ENCODE measurements at places on chromosomes 12 and 14. TPM values are rescaled to one million over a fixed set of nuclear protein-coding genes. Genes with fewer than 3 reads are reported as not detected.

SERPINA10 gene
- not detected for total RNA-seq

CACNA2D4 gene
- total RNA-seq: 7.2 TPM

GSC gene
- total RNA-seq: not detected

- no peak overlapping the region for H3K4me3 ChIP-seq
- H3K27ac ChIP-seq: no peak overlapping the region
- no peak for DNase-seq
- peaks cover 5% of the 10 kb centered on the region for H3K27me3 ChIP-seq
- H3K36me3 ChIP-seq: peaks cover 3% of the 10 kb centered on the region
- H3K4me1 ChIP-seq: peaks cover 12% of the 10 kb centered on the region
These were observed 36.1 kb upstream of the C12orf76 start for GRCh38 chr12:110084314-110085015.

DNA sequence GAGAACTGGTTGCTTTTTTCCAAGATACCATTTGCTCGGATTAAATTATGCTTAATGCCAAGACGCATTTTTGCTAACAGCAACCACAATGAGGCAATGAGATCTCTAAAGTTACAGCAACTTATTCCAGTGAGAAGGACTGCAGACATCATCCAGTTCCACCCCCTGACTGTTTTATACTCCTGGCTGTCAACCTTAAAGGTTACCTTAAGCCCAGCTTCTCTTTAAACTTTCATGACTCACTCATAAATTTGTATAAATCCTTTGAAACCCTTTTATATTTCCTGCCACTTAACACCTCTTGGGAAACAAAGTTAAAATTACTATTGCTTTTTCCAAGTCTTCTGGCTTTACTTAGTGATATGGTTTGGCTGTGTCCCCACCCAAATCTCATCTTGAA, 80.2 kb downstream of the TMTC1 start:
- H3K36me3 ChIP-seq: no peaks in the 10 kb centered on the region
- DNase-seq: no peak
- no peaks in the 10 kb centered on the region for H3K4me1 ChIP-seq

- no peak for DNase-seq
- no peak overlapping the region for H3K4me3 ChIP-seq
- no peaks in the 10 kb centered on the region for H3K27me3 ChIP-seq
- no peak overlapping the region for H3K27ac ChIP-seq
- peaks cover 11% of the 10 kb centered on the region for H3K4me1 ChIP-seq
- peaks cover 17% of the 10 kb centered on the region for H3K36me3 ChIP-seq
These were observed 14.7 kb downstream of the ZNF641 start for GRCh38 chr12:48336061-48336460.

GRCh38 chr12:74847169-74847568, 309.5 kb downstream of the ATXN7L3B start:
- no peak for DNase-seq
- no peaks in the 10 kb centered on the region for H3K4me1 ChIP-seq
- H3K27ac ChIP-seq: no peak overlapping the region
- H3K27me3 ChIP-seq: no peaks in the 10 kb centered on the region
- no peaks in the 10 kb centered on the region for H3K36me3 ChIP-seq
- H3K4me3 ChIP-seq: no peak overlapping the region

SLC8A3 gene
- 0.57 TPM for total RNA-seq

DNA sequence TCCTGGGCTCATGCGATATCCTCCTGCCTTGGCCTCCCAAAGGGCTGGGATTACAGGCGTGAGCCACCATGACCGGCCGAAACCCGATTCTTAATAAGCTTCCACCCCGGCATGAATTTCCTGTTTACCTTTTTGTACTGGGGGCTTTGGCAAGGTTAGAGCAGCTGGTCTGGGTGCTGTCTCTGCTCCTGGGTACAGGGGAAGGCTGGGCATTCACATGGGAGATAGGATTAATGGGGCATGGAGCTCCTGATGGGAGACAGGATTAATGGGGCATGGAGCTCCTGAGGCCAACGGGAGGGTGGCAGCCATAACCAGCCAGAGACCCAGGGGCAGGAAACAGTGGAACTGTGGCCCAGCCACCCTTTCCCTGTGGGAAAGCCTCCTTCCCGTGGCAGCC, 69.5 kb upstream of the DICER1 start:
- H3K36me3 ChIP-seq: no peaks in the 10 kb centered on the region
- no peak overlapping the region for H3K4me3 ChIP-seq
- no peak overlapping the region for H3K27ac ChIP-seq
- no peaks in the 10 kb centered on the region for H3K4me1 ChIP-seq
- H3K27me3 ChIP-seq: no peaks in the 10 kb centered on the region

GRCh38 chr12:1920436-1920835, 2.0 kb upstream of the CACNA2D4 start:
- no peak overlapping the region for H3K4me3 ChIP-seq
- H3K27ac ChIP-seq: no peak overlapping the region
- no peaks in the 10 kb centered on the region for H3K36me3 ChIP-seq
- DNase-seq: no peak

DNA sequence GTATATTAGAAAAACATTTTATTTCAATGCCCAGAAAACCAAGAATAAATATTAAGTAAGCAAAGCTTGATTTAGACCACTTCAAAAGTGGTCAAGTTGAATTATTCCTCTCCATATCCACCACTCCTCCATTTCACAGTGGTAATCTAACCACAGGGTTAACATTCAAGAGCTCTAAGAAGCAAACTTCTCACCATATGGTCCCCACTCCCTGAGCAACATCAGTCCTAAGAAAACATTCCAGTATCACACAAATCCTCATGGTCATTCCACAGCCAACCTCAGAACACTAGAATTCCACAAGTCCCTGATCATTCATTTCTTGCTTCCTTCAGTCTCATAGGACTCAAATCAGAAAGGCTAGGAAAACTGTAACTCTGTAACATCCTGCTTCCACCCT, 47.9 kb downstream of the ST8SIA1 start:
- peaks cover 24% of the 10 kb centered on the region for H3K4me1 ChIP-seq
- no peaks in the 10 kb centered on the region for H3K36me3 ChIP-seq
- H3K27me3 ChIP-seq: no peaks in the 10 kb centered on the region
- peak overlapping the region; percentile 6 for H3K27ac ChIP-seq
- H3K4me3 ChIP-seq: no peak overlapping the region

- H3K36me3 ChIP-seq: peaks cover 22% of the 10 kb centered on the region
- no peak overlapping the region for H3K27ac ChIP-seq
- no peak overlapping the region for H3K4me3 ChIP-seq
These were observed 202.6 kb downstream of the ANO6 start for GRCh38 chr12:45418520-45418919.

GRCh38 chr12:83468988-83469908, 782.5 kb downstream of the TMTC2 start:
- H3K27ac ChIP-seq: no peak overlapping the region
- DNase-seq: no peak
- H3K4me3 ChIP-seq: no peak overlapping the region
- H3K36me3 ChIP-seq: no peaks in the 10 kb centered on the region
- no peaks in the 10 kb centered on the region for H3K27me3 ChIP-seq

- H3K4me1 ChIP-seq: no peaks in the 10 kb centered on the region
- H3K36me3 ChIP-seq: no peaks in the 10 kb centered on the region
- no peak for DNase-seq
- H3K4me3 ChIP-seq: no peak overlapping the region
- H3K27me3 ChIP-seq: peaks cover 10% of the 10 kb centered on the region
These were observed 302.5 kb upstream of the FKBP4 start for GRCh38 chr12:2492236-2492635.

- no peaks in the 10 kb centered on the region for H3K27me3 ChIP-seq
- no peak overlapping the region for H3K27ac ChIP-seq
- no peaks in the 10 kb centered on the region for H3K36me3 ChIP-seq
- DNase-seq: no peak
These were observed 667.2 kb downstream of the GALC start for GRCh38 chr14:87325741-87326140.

- peaks cover 64% of the 10 kb centered on the region for H3K36me3 ChIP-seq
- no peak for DNase-seq
- no peak overlapping the region for H3K27ac ChIP-seq
- H3K27me3 ChIP-seq: no peaks in the 10 kb centered on the region
- H3K4me3 ChIP-seq: no peak overlapping the region
These were observed 27.1 kb downstream of the POLE start for GRCh38 chr12:132660052-132660451.

GRCh38 chr14:61551384-61551783, 143.9 kb upstream of the HIF1A start:
- H3K27me3 ChIP-seq: no peaks in the 10 kb centered on the region
- peak overlapping the region; percentile 96 for H3K27ac ChIP-seq
- peaks cover 58% of the 10 kb centered on the region for H3K4me1 ChIP-seq
- no peak for DNase-seq
- no peak overlapping the region for H3K4me3 ChIP-seq

- H3K27ac ChIP-seq: no peak overlapping the region
- H3K4me3 ChIP-seq: no peak overlapping the region
- no peaks in the 10 kb centered on the region for H3K27me3 ChIP-seq
- H3K4me1 ChIP-seq: no peaks in the 10 kb centered on the region
- DNase-seq: no peak
These were observed 1472.8 kb downstream of the AACS start for GRCh38 chr12:126537961-126538530.

GRCh38 chr12:57142121-57142520, 5.3 kb downstream of the LRP1-AS start:
- no peaks in the 10 kb centered on the region for H3K4me1 ChIP-seq
- DNase-seq: no peak
- no peaks in the 10 kb centered on the region for H3K27me3 ChIP-seq
- H3K27ac ChIP-seq: no peak overlapping the region

- no peaks in the 10 kb centered on the region for H3K4me1 ChIP-seq
- H3K27me3 ChIP-seq: peaks cover 3% of the 10 kb centered on the region
- no peak overlapping the region for H3K27ac ChIP-seq
- no peaks in the 10 kb centered on the region for H3K36me3 ChIP-seq
- no peak overlapping the region for H3K4me3 ChIP-seq
These were observed 152.7 kb downstream of the NTF3 start for GRCh38 chr12:5584412-5585175.

DNA sequence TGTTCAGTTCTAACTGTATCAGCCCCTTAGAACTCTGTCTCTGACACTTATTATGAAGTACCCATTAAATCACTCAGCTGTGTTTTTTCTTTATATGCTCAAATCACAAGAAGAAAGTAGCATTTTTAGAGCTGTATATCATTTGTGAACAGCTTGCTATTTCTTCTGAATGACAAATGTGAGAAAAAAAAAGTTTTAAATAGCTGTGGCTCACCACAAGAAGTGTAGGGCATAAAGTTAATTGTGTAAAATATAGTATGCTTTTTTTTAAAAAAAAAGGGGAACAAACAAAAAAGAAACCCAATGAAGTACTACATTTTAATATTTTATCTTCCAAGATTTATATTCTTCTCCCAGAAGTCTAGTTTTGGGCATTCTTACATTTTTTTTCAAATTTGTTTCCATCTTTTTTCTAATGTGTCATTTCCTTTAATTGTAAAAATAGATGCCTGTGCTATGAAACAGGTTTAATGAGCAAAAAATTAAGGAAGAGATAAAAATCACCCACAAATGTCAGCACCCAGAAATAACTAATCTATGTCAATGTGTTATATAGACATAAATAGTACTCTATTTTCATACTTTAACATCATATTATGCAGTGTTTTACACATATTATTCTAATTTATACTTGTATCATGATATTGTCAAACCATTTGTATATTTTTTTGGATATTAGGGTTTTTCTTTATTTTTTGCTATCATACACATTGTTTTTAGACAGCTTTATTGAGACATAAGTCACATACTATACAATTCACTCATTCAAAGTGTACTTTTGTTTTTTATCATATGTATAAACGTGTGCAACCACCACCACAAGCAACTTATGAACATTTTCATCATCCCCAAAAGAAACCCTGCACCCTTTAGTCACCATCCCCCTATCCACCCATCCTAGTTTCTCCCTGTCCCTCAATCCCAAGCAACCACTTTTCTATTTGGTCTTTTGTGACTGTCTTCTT, 22.4 kb upstream of the LRRK2 start:
- no peak overlapping the region for H3K27ac ChIP-seq
- DNase-seq: no peak
- H3K4me3 ChIP-seq: no peak overlapping the region
- H3K4me1 ChIP-seq: no peaks in the 10 kb centered on the region

- no peak for DNase-seq
- no peaks in the 10 kb centered on the region for H3K27me3 ChIP-seq
These were observed 10.1 kb upstream of the KCNMB4 start for GRCh38 chr12:70355972-70356371.

- H3K27me3 ChIP-seq: peaks cover 2% of the 10 kb centered on the region
- H3K4me3 ChIP-seq: peak overlapping the region; percentile 39
- H3K4me1 ChIP-seq: peaks cover 44% of the 10 kb centered on the region
- peaks cover 10% of the 10 kb centered on the region for H3K36me3 ChIP-seq
These were observed 168.2 kb upstream of the BCL2L14 start for GRCh38 chr12:11902525-11902875.

SPTB gene
- 0.32 TPM for total RNA-seq

CCT2 gene
- total RNA-seq: 293 TPM

DNA sequence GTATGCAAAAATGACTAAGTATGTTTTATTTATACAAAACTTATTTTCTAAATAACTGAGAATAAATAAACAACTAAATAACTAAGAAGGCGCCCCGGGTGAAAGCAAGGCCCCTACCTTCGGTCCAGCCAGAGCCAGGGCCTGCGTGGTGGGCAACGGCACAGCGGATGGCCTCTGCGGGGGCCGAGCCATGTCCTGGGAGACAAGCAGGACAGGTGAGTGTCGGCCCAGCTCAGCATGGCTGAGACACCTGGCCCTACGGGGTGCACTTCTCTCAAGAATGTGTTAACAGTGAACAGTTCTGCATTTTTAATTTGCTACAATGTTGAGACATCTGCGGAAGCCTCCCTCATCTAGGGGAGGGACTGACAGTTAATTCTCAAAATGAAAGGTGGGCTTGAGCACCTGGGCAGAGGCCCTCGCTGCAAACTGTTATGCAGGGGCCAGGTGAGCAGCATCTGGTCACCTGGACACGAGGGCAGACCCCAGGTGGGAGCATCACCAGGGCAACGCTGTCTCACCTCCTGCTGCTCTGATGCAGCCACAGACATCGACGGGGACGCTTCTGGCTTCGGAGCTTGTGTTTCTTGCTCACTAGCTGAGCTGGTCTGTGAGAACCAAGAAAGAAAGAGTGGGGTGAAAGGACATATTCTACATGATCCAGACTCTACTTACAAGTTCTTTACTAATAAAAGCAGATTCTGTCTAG, 31.8 kb downstream of the AMN start:
- no peak for DNase-seq
- no peaks in the 10 kb centered on the region for H3K27me3 ChIP-seq
- H3K27ac ChIP-seq: no peak overlapping the region
- peaks cover 3% of the 10 kb centered on the region for H3K36me3 ChIP-seq
